ENCODE measurements at places on chromosomes 4 and X.

- no peak for DNase-seq
Measured at GRCh38 chrX:10482261-10482660, 138.1 kb downstream of the MID1 start.

DNA sequence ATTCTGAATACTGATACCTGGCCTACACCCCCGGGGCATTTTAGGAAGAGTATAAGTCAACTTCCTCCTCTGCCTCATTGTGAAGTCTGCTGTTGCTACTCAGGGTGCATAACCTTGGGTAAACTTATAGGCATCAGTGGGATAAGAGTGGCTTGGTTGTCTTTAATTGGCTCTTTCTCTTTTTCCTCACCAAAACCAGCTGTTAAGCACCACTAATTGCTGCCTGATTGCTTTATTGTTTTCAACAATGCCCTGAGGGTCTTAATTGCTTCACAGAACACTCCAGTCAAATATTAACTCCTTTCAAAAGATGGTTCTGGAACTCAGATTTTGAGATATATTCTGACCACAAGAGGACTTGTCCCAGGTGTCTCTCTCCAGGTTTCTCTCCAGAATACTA is 337.0 kb upstream of the MAGEB16 start:
- no peak for DNase-seq

GRCh38 chr4:5717449-5718158 is 6.6 kb downstream of the EVC start:
- no peak for DNase-seq

- DNase-seq, result no peak
Measured at GRCh38 chrX:104195489-104196084, 29.3 kb downstream of the FAM199X start.
